ENCODE measurements at places on chromosomes 11 and 22. TPM values are rescaled to one million over a fixed set of nuclear protein-coding genes. Genes with fewer than 3 reads are reported as not detected.

The BLID gene
- 1.5 TPM for total RNA-seq

DNA sequence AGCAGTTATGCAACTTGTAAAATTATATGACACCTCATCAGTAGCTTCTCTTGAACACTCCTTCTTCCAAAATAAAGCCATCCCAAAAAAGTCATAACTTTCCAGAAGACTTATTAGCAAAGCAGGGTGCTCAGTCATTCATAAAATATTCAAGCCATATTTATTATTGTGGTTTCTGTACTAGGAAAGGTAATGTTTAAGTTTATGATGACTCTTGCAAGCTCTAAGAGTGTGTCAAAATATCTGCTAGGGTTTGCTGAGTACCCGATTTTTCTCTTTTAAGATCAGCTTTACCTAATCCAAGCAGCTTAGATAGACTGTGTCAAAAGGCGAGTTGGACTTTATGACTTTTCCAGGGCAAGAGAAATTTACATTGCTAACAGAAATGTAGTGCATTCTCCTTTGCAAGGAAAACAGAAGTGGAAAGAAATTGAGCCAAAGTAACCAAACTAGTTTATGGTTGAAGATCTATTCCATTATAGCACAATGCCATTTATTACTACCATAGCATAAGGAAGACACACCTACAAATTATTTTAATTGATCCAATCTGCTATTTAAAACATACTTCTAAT, 98.0 kb upstream of the SOX6 start:
- DNase-seq: no peak

DNA sequence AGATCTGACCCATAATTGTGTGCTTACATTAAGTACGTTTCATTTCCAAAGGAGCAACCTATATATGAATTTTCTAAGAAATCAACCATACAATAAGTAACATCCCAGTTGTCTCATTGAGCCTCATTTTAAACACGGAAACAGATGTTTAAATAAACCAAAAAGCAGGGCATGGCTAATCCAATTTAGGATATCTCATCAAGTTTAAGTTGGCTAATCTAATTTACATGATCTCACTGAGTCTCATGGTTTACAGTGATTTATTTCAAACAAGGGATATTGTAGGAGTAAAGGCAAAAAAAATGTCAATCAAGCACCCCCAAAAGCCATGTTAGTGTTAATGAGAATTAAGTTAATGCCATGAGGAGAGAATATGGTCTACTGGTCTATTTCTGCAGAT, 499.8 kb upstream of the CCDC90B start:
- no peak for DNase-seq

GRCh38 chr11:47329987-47330931, 22.2 kb downstream of the MYBPC3 start:
- no peak for DNase-seq

DNA sequence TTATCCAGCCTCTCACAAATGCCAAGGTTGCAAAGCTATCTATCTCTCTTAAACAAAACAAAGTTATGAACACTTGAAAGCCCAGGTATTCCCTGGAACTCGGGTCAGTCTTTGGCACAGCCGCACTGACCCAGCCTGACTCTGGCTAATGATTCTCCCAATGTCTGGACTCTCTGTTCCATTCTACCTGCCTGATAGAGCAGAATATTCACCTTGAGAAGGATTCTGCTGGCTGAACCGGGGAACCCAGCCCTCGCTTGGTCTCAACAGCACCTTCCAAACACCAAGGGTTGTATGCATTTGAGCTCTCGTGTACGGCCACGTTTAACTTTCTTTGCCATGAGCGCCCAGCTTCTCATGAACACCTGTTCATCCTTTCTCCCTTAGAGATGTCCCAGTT, 116.8 kb downstream of the ZBTB16 start:
- no peak for DNase-seq

Data from A172 (cell line).